T-cell (primary cell): ENCODE measurements at places on chromosomes 7 and 10. TPM values are rescaled to one million over a fixed set of nuclear protein-coding genes. Genes with fewer than 3 reads are reported as not detected.

DNA sequence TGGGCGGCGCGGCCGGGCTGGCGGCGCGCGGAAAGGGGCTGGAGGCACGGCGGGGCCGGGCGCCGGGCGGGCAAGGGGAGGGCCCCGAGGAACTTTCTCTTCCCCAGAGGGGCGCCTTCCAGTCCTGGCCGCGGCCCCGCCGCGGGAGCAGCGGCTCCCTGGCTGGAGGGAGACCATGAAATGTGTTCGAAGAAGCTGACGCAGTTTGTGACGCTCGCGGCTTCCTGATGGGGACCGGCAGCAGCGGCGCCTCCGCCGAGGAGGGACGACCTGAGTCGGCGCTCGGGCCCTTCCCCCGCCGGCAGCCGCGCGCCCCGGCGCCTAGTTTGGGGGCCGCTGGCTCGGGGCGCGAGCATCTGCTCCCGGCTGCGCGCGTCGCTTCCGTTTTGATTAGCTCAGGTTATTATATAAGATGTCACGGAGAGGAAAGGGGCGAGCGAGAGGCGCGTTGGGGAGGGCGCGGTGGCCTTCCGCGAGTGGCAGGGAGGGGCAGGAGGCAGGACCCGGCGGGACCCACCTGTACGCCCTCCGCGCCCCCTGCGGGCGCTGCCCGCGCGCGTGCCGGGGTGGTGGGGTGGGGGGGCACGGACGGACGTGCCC is 57.1 kb upstream of the PCGF5 start:
- H3K36me3 ChIP-seq = no peaks in the 10 kb centered on the region
- DNase-seq = peak; percentile 86
- H3K27ac ChIP-seq = peak overlapping the region; percentile 90
- H3K27me3 ChIP-seq = no peaks in the 10 kb centered on the region
- H3K4me1 ChIP-seq = peaks cover 16% of the 10 kb centered on the region
- peak overlapping the region; percentile 74 for H3K4me3 ChIP-seq

GRCh38 chr7:44885394-44886317 is at the start of gene PURB:
PURB (minus strand) TSS chr7:44885530; CDS start chr7:44885348, 182 bp downstream.
- peak; percentile 95 for DNase-seq
- peaks cover 4% of the 10 kb centered on the region for H3K36me3 ChIP-seq
- no peaks in the 10 kb centered on the region for H3K27me3 ChIP-seq
- H3K27ac ChIP-seq = peak within 1 kb of the TSS; percentile 100
- H3K4me3 ChIP-seq = peak within 1 kb of the TSS; percentile 77
- H3K4me1 ChIP-seq = peaks cover 31% of the 10 kb centered on the region

- peaks cover 8% of the 10 kb centered on the region for H3K27me3 ChIP-seq
- H3K36me3 ChIP-seq = no peaks in the 10 kb centered on the region
- no peak for DNase-seq
- no peak overlapping the region for H3K4me3 ChIP-seq
Observed at GRCh38 chr7:75649462-75649861, 89.3 kb downstream of the HIP1 start.

DNA sequence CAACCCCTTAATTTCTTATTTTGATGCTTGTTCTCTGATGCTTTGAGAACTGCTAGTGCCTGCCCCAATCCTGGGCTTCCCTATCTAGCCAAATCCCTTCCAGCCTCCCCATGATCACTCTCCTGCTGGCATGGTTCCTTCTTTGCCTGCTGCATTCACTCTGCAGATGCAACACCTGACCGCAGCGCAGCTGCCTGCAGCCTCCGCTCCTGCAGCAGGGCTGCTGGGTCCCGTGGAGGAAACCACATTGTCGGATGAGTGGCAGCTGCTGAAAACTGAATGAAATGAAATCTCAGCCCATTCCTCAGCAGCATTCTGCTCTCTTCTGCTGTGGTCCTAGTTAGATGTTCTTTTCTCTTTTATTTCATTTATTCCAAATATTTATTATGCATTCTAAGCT is 320.3 kb downstream of the CCDC3 start:
- no peaks in the 10 kb centered on the region for H3K27me3 ChIP-seq
- H3K27ac ChIP-seq = no peak overlapping the region
- peak; percentile 6 for DNase-seq
- peaks cover 6% of the 10 kb centered on the region for H3K4me1 ChIP-seq
- no peak overlapping the region for H3K4me3 ChIP-seq
- H3K36me3 ChIP-seq = no peaks in the 10 kb centered on the region

- no peaks in the 10 kb centered on the region for H3K4me1 ChIP-seq
- H3K4me3 ChIP-seq = no peak overlapping the region
- H3K27ac ChIP-seq = no peak overlapping the region
- no peaks in the 10 kb centered on the region for H3K36me3 ChIP-seq
Observed at GRCh38 chr7:86644282-86645224, 844 bp downstream of the GRM3 start.

DNA sequence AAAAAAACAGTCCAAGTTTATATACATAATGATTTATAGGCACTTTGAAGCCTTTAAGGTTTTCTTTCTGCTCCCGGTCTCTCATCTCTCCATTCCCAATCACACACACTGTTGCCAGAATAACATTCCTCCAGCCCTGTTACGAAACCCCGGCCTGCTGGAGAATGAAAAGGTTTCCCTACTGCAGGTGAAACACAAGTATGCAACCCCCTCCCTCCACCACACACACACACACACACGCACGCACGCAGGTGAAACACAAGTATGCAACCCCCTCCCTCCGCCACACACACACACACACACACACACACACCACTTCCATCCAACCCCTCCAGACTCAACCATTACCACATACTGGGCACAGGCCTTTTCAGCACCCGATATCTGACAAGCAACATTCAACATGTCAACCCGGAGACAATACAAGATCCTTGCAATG is 87.5 kb downstream of the PARD3 start:
- H3K4me3 ChIP-seq = no peak overlapping the region
- no peaks in the 10 kb centered on the region for H3K36me3 ChIP-seq
- peaks cover 5% of the 10 kb centered on the region for H3K27me3 ChIP-seq
- H3K27ac ChIP-seq = no peak overlapping the region
- no peaks in the 10 kb centered on the region for H3K4me1 ChIP-seq

DNA sequence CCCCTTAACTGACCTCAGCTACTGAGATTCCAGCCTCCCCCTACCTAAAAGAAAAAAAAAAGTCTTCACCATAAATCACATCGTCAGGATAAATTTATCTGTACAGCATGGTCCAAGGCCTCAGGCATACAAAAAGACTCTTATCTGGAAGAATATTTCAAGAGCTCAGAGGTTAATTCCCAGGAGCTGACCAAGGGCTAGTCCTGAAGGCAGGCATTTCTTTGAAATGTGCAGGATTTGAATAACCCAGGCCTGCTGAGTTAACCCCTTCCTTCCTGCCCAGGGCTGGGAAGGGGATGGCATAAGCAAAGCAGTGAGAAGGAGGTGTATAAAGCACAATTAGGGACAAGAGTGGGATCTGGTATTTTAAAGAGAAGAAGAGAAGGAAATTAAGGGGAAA is 111.2 kb downstream of the RNLS start:
- DNase-seq = no peak
- H3K27me3 ChIP-seq = no peaks in the 10 kb centered on the region
- H3K4me1 ChIP-seq = no peaks in the 10 kb centered on the region
- H3K27ac ChIP-seq = no peak overlapping the region
- H3K36me3 ChIP-seq = no peaks in the 10 kb centered on the region

DNA sequence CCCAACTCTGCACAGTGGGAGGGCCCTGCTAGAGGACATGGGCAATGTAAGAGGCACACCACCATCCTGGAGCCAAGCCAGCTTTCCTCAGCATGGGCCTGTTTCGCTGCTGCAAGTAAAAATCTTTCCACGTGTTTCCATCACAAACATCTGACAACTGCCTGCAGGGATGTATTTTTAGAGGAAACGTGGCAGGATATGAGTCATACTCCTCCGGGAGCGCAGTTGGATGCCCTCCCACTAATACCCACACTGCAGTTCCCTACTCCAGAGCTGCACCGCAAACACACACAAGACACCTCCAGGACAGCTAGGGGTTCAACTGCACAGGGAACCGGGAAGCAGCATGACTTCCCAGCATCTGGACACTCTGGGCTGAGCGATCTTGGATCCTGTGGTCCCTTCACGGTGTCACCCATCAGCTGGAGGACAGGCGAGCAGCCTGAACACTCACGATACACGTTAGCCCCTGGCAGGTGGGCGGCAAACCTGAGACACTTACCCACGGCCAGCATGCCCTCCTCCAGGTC is 26.1 kb downstream of the PLAC9 start:
- H3K4me3 ChIP-seq = no peak overlapping the region
- H3K27me3 ChIP-seq = no peaks in the 10 kb centered on the region
- peaks cover 37% of the 10 kb centered on the region for H3K36me3 ChIP-seq
- no peak overlapping the region for H3K27ac ChIP-seq
- H3K4me1 ChIP-seq = peaks cover 4% of the 10 kb centered on the region

DNA sequence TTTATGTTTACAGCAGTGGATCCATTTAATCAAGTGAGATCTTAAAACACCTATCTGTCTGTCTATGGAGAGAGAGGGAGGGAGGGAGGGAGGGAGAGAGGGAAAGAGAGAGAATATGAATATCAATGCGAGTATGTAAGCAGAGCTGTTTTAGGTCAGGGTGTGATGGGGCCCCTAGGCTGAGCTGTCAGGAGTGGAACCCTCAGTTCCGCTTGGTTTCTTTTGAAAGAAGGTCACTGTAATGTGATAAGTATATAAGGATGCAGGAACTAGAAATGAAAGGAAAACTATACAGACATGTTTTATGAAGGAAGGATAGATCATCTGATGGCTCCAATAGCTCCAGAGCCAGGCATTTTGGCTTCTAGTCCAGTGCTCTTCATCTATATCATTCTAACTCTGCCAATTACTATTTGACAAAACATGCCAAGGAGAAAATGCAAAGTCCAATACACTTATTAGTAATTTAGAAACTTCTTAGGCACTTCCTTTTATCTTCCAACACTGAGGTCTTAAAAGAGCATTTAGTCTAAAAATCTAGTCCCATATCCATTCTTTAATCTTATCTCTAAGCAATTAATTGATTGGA is 70.3 kb downstream of the NRCAM start:
- H3K4me1 ChIP-seq = no peaks in the 10 kb centered on the region
- no peak overlapping the region for H3K4me3 ChIP-seq
- H3K36me3 ChIP-seq = no peaks in the 10 kb centered on the region
- peaks cover 5% of the 10 kb centered on the region for H3K27me3 ChIP-seq

DNA sequence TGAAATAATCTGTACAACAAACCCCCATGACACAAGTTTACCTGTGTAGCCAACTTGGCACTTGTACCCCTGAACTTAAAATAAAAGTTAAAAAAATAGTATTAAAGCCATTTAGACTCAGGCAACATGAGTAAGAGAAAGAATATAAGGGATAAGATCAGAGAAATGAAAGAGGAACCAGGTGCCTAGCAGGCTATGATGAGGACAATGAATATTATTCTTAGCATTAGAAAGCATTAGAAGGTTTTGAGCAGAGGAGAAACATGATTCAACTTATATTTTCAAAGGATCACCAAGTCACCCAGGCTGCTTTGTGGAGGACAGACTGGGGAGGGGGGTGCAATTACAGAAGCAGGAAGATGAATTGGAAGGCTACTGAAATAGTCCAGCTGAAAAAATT is 48.1 kb upstream of the TES start:
- no peaks in the 10 kb centered on the region for H3K27me3 ChIP-seq
- no peak for DNase-seq
- H3K36me3 ChIP-seq = no peaks in the 10 kb centered on the region
- H3K4me3 ChIP-seq = no peak overlapping the region
- no peak overlapping the region for H3K27ac ChIP-seq

GRCh38 chr10:23530079-23530478 is 91.2 kb downstream of the OTUD1 start:
- H3K4me1 ChIP-seq = peaks cover 3% of the 10 kb centered on the region
- no peak overlapping the region for H3K27ac ChIP-seq
- DNase-seq = peak; percentile 20
- no peaks in the 10 kb centered on the region for H3K36me3 ChIP-seq
- H3K27me3 ChIP-seq = no peaks in the 10 kb centered on the region
- H3K4me3 ChIP-seq = no peak overlapping the region

DNA sequence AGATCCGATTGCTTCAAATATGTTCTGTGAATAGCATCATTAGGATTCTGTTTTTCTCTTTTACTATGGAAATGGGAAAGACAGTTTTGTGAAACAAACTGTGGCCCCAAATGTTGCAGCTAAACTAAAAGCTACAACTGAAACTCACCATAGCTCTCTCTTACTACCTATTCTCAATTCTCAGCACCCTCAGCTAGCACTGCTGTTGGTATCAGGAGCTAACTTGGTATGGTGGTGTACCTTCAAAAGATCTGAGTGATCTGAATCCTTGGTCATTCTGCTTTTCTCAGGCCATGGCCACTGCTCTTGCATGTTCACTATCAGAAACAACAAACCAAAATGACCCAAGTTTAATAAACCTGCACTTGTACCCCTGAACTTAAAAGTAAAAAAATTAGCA is 1208.0 kb downstream of the SORCS1 start:
- H3K27ac ChIP-seq = no peak overlapping the region
- no peak for DNase-seq
- H3K4me3 ChIP-seq = no peak overlapping the region
- H3K36me3 ChIP-seq = no peaks in the 10 kb centered on the region
- no peaks in the 10 kb centered on the region for H3K27me3 ChIP-seq

DNA sequence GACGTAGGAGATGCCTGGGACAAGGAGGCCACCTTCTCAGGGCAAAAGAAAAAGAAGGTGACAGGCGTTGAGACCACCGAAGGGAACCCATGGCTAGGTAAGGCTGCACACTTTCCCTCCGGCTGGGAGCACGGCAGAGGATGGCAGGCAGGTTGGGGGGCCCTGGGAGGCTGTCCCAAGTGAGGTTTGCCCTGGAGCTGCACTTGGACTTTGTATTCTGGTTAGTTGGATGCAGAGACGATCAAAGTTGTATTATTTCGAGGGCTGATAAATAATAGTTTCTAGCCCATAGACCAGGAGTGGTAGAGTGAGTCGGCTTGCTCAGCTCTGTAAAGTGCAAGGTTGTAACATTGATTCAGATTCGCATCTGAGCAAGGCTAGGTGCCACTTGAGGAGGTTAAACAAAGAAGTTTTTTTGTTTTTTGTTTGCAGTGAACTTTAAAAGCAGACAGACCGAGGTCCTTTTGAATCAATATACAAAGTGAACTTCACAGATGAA is 608 bp downstream of the ENTPD7 start:
- peak overlapping the region; percentile 83 for H3K4me3 ChIP-seq
- peaks cover 5% of the 10 kb centered on the region for H3K4me1 ChIP-seq
- H3K27me3 ChIP-seq = peaks cover 3% of the 10 kb centered on the region
- no peak for DNase-seq
- H3K36me3 ChIP-seq = peaks cover 2% of the 10 kb centered on the region
- H3K27ac ChIP-seq = no peak overlapping the region

- no peaks in the 10 kb centered on the region for H3K36me3 ChIP-seq
- H3K27me3 ChIP-seq = no peaks in the 10 kb centered on the region
- no peak for DNase-seq
- H3K4me1 ChIP-seq = no peaks in the 10 kb centered on the region
- no peak overlapping the region for H3K27ac ChIP-seq
- no peak overlapping the region for H3K4me3 ChIP-seq
Observed at GRCh38 chr10:118851062-118852035, 96.6 kb upstream of the CACUL1 start.

HSPA12A gene
- 0.57 TPM for total RNA-seq

PDK4 gene
- not detected for total RNA-seq

GBX1 gene
- not detected for total RNA-seq

LLCFC1 gene
- not detected for total RNA-seq

ANKRD30A gene
- total RNA-seq = not detected

CYP26C1 gene
- total RNA-seq = 0.23 TPM
